ENCODE measurements at places on chromosomes 4 and X. TPM values are rescaled to one million over a fixed set of nuclear protein-coding genes. Genes with fewer than 3 reads are reported as not detected.

The IL15 gene
- total RNA-seq = 1.7 TPM

The NWD2 gene
- 0.63 TPM for total RNA-seq

The C4orf51 gene
- total RNA-seq = 1.3 TPM

The FMR1NB gene
- total RNA-seq = 48.2 TPM

DNA sequence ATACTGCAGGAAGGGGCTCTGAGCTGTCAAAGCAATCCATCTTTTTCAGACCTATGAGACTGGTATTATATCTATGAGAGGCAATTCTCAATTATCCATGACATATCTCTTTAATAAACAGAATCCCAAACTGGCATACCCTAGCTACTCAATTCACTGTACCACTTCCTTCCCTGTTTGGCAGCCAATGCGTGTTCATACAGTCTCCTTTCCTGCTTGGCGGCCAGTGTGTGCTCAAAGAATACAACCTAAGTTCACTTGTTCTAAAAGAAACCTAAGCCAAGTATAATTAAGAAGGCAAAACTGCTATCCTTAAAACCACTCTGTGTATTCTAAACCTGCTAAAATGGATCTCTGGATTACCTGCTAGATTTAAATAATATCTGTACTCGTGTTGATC, 38.3 kb downstream of the ARHGEF9 start:
- DNase-seq = no peak
- H3K4me1 ChIP-seq = no peaks in the 10 kb centered on the region
- H3K36me3 ChIP-seq = no peaks in the 10 kb centered on the region

DNA sequence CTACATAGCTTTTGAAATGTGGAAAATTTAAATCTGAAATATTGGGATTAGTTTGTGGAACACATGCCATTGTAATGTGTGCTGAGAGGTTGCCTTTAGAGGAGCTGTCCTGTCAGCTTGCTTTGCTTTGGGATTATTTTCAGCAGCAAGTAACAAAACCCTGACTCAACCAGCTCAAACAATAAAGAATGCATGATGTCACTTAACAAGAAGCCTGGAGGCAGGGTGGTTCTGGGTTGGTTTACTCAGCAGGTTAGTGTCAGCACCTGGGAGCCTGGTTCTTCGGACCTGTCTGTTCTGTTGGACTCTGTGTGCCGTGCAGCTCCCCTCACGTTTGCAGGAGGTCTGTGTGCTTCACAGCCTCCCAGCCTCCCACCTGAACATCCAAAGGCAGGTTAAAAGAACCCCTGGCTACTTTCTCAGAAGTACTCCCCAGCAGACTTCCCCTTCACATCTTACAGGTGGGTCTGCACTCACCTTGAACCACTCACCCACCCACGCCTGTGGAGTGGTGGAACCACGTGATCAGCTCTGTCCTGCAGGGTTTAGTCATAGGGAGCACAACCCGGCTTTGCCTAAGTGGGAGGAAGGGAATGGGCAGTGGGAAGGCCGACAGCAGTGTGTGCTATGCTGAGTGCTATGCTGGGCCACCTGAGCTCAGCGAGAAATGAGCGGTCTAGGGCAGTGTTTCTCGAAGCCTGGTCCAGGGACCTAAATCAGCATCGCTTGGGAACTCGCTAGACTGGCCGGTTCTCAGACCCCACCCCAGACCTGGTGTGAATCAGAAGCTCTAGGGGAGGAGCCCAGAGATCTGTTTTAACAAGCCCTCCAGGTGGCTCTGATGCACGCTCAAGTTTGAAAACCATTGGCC, 20.4 kb downstream of the TMEM131L start:
- no peaks in the 10 kb centered on the region for H3K4me1 ChIP-seq
- no peak overlapping the region for H3K27ac ChIP-seq
- H3K4me3 ChIP-seq = no peak overlapping the region
- no peaks in the 10 kb centered on the region for H3K27me3 ChIP-seq
- DNase-seq = no peak

DNA sequence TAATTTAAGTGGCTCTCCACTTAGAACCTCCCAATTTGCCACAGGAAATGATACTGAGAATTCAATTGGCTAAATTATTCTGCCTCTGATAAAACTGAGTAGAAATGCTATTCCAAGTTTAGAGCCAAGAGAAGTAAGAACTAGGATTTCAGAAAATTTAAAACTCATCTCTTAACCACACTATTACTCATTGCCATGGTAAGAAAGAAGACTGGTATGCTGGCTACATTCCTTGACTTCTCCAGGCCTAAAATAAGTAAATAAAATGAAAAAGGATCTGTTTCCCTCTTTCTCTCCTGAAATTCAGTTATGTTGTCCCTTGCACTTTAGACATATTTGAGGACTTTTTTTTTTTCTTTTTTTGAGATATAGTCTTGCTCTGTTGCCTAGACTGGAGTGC, 23.3 kb downstream of the ZNF280C start:
- no peaks in the 10 kb centered on the region for H3K4me1 ChIP-seq
- H3K4me3 ChIP-seq = no peak overlapping the region
- no peak for DNase-seq
- H3K36me3 ChIP-seq = no peaks in the 10 kb centered on the region
- no peak overlapping the region for H3K27ac ChIP-seq
- no peaks in the 10 kb centered on the region for H3K27me3 ChIP-seq

GRCh38 chr4:65968831-65969558, 298.7 kb upstream of the EPHA5 start:
- no peaks in the 10 kb centered on the region for H3K36me3 ChIP-seq
- no peak overlapping the region for H3K4me3 ChIP-seq
- no peak overlapping the region for H3K27ac ChIP-seq
- no peaks in the 10 kb centered on the region for H3K27me3 ChIP-seq

DNA sequence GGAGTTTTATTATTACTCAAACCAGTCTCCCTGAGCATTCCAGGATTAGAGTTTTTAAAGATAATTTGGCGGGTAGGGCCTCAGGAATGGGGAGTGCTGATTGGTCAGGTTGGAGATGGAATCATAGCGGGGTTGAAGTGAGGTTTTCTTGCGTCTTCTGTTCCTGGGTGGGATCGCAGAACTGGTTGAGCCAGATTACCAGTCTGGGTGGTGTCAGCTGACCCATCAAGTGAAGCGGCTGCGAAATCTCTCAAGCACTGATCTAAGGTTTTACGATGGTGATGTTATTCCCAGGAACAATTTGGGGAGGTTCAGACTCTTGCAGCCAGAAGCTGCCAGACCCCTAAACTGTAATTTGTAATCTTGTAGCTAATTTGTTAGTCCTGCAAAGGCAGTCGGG, 25.1 kb upstream of the SETD7 start:
- no peak overlapping the region for H3K27ac ChIP-seq
- no peaks in the 10 kb centered on the region for H3K36me3 ChIP-seq
- no peaks in the 10 kb centered on the region for H3K4me1 ChIP-seq
- H3K27me3 ChIP-seq = no peaks in the 10 kb centered on the region

DNA sequence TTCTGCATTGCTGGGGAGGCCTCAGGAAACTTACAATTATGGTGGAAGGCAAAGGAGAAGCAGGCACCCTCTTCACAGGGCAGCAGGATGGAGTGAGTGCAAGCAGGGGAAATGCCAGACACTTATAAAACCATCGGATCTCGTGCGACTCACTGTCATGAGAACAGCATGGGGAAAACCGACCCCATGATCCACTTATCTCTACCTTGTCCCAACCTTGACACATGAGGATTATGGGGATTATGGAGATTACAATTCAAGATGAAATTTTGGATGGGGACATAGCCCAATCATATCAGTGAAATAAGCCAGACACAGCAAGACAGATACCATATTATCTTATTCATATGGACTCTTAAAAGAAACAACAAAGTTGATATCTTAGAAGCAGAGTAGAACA, 134.9 kb downstream of the C4orf33 start:
- no peaks in the 10 kb centered on the region for H3K27me3 ChIP-seq
- no peak overlapping the region for H3K4me3 ChIP-seq
- no peak for DNase-seq
- no peak overlapping the region for H3K27ac ChIP-seq

DNA sequence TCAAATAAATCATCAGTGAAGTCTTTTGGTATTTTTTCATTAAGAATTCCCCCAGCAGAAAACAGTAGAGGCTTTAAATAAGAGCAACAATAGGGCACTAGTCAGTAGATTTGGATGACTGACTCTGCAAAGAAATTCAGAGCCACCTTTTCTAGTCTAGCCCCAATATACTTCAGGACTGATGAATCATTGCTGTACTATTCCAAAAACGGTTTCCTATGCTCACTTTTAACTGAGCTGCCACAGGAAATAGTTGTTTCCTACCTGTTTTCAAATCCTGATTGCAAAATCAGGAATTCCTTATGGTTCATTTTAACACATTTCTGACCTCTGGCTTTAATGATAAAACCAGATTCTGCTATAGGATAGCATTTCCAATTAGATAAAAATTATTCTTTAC, 171.6 kb downstream of the NR3C2 start:
- H3K27ac ChIP-seq = no peak overlapping the region
- peaks cover 13% of the 10 kb centered on the region for H3K4me1 ChIP-seq
- H3K27me3 ChIP-seq = no peaks in the 10 kb centered on the region
- H3K4me3 ChIP-seq = no peak overlapping the region
- no peak for DNase-seq

- DNase-seq = no peak
- H3K27me3 ChIP-seq = no peaks in the 10 kb centered on the region
- no peak overlapping the region for H3K4me3 ChIP-seq
- peaks cover 5% of the 10 kb centered on the region for H3K4me1 ChIP-seq
Measured at GRCh38 chr4:123298261-123298660, 98.3 kb upstream of the SPRY1 start.

DNA sequence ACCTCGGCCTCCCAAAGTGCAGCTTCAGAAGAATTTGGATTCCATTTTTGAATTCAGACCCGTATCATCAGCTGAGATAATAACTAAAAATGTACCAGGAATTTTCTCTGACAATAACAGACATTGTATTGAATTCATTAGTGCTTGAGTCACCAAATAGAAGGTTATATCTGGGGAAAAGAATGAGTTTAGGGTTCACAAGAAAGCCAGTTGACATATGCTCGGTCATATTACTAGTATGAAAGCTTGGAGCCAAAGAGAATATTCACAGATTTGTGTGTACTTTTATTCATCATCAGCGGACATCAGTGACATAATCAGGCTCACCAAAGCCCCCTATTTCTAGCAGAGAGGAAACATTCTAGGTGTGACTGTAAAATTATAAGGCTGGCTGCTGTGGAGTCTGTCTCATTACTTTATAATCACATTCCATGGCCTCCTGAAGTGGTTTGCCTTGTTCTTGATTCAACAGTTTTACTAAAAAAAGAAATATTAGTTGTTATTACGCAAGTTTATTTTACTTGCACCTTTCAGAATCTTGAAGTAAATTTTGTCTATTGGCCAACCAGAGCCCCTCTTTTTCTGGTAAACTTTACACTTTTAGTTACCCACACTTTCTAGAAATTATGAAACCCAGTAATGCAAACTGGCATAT, 14.6 kb upstream of the DCTD start:
- no peaks in the 10 kb centered on the region for H3K36me3 ChIP-seq
- no peak overlapping the region for H3K4me3 ChIP-seq

- no peaks in the 10 kb centered on the region for H3K36me3 ChIP-seq
- no peak for DNase-seq
- no peak overlapping the region for H3K27ac ChIP-seq
- no peaks in the 10 kb centered on the region for H3K4me1 ChIP-seq
- no peak overlapping the region for H3K4me3 ChIP-seq
Measured at GRCh38 chrX:120264341-120264740, 13.7 kb downstream of the ZBTB33 start.

GRCh38 chrX:68872171-68872570, 43.4 kb downstream of the EFNB1 start:
- H3K4me1 ChIP-seq = no peaks in the 10 kb centered on the region
- no peaks in the 10 kb centered on the region for H3K36me3 ChIP-seq
- H3K27me3 ChIP-seq = no peaks in the 10 kb centered on the region
- no peak overlapping the region for H3K4me3 ChIP-seq
- H3K27ac ChIP-seq = no peak overlapping the region
- no peak for DNase-seq

DNA sequence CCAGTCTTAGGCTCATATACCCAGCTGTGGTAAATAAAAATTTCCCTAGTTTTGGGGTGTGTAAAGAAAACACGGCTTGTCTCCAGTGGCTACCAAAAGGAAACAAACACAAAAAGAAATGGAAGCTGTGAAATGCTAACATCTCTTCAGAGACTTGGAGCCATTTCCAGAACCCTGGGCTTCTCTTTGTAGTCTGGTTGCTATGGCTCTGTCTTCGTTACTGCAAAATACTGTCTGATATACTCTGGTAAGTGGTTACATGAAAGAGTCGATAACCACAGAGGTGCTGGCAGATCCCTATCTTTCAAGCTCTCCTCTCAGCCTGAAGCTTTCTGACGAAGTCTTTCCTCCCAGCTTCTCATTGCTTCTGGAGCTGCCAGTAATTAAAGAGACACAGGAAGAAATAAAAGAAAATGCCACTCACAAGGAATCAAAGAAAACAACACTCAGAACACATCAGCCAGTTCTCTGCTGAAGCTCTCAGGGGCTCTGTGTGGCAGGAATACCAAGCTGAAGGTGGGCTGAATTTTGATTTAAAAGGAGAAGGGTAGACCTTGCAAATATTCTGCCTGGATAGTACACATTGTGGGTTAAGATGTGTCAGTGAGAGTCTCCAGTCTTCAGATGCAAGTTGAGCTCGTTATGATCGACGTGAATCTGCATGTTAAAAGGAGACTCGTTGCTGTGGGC, 107.6 kb upstream of the FAM9C start:
- DNase-seq = no peak
- peak overlapping the region; percentile 19 for H3K27ac ChIP-seq
- H3K27me3 ChIP-seq = no peaks in the 10 kb centered on the region

GRCh38 chr4:182968917-182969650, 51.9 kb upstream of the DCTD start:
- no peaks in the 10 kb centered on the region for H3K4me1 ChIP-seq
- DNase-seq = no peak
- no peak overlapping the region for H3K4me3 ChIP-seq
- H3K27me3 ChIP-seq = no peaks in the 10 kb centered on the region

DNA sequence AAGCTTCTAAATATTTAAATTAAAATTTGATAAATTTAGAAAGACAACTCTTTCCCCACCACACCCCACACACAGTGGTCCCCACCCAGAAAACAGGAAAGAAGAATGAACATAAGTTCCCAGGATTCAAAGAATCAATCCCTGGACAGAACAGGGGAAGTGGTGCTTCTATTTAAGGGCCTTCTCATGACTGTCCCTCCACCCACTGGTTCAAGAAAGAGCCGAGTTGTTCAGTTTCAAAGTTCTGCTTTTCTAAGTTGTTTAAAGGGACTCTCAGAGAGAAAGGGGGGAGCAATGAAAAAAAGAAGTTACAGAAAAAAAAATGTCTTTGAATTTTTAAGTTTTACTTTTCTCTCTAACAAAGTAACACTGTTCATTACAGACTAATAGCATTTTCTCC, 195.8 kb downstream of the PDGFC start:
- H3K27ac ChIP-seq = no peak overlapping the region
- H3K4me3 ChIP-seq = no peak overlapping the region
- no peak for DNase-seq
- H3K4me1 ChIP-seq = peaks cover 5% of the 10 kb centered on the region

GRCh38 chrX:134608153-134608552, 50.1 kb downstream of the PLAC1 start:
- no peak overlapping the region for H3K4me3 ChIP-seq
- H3K27me3 ChIP-seq = no peaks in the 10 kb centered on the region
- no peaks in the 10 kb centered on the region for H3K4me1 ChIP-seq
- DNase-seq = no peak
- H3K27ac ChIP-seq = no peak overlapping the region

GRCh38 chr4:8123389-8123788, 35.2 kb downstream of the ABLIM2 start:
- H3K27ac ChIP-seq = no peak overlapping the region
- no peaks in the 10 kb centered on the region for H3K36me3 ChIP-seq
- no peaks in the 10 kb centered on the region for H3K4me1 ChIP-seq
- no peak for DNase-seq
- no peaks in the 10 kb centered on the region for H3K27me3 ChIP-seq
- no peak overlapping the region for H3K4me3 ChIP-seq

- peaks cover 29% of the 10 kb centered on the region for H3K4me1 ChIP-seq
- H3K27ac ChIP-seq = no peak overlapping the region
- no peaks in the 10 kb centered on the region for H3K36me3 ChIP-seq
- DNase-seq = no peak
- no peak overlapping the region for H3K4me3 ChIP-seq
Measured at GRCh38 chr4:98570151-98570797, 88.1 kb downstream of the TSPAN5 start.
